ENCODE measurements at places on chromosomes 11 and 22.

GRCh38 chr22:19776433-19777031 lies 16.0 kb downstream of the TBX1 start:
- no peak for DNase-seq

DNA sequence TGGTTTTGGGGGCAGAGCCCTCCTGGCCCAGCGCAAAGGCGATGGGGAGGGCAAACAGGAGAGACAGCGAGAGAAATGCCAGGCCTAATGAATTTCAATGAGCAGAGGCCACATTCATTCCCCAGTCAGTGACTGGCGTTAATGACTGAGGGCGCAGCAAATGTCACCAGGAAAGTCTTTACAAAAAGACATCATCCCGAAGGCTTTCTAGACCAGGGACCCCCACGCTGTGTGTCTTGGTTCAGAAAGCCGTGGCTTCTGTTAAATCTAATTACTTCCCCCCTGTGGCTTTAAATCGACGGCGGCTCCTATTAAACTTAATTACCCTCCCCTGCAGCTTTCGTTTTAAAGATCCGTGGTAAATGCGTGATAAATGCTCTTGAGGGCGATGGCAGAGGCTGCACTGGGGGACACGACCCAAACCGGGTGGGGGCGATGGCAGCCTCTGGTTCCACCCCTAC lies 1.6 kb upstream of the FGF19 start:
- no peak for DNase-seq

DNA sequence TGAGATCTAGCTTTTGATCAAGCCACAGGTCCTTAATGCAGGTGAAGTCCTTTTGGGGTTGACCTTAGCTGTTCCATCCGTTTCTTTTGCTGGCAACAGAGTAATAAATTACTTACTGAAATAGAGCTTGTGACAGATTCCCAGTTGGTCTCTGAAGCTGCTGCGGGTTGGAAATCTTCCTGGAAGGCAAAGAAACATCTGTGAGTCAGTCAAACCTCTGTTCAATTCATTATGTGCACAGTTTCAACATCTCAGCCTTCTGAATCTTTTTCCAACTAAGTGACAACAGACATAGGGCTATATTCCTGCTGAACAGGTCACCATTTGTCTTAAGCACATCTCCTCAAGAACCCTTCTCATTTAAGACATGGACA lies 88.9 kb upstream of the DDI1 start:
- no peak for DNase-seq

- DNase-seq, result no peak
These were observed 651.9 kb downstream of the NTM start for GRCh38 chr11:132022285-132022684.
